Common myeloid progenitor, CD34-positive (primary cell): ENCODE measurements at places on chromosomes 7 and 10.
A peak's percentile ranks its signal among the peaks of the same experiment; 100 is the strongest.

DNA sequence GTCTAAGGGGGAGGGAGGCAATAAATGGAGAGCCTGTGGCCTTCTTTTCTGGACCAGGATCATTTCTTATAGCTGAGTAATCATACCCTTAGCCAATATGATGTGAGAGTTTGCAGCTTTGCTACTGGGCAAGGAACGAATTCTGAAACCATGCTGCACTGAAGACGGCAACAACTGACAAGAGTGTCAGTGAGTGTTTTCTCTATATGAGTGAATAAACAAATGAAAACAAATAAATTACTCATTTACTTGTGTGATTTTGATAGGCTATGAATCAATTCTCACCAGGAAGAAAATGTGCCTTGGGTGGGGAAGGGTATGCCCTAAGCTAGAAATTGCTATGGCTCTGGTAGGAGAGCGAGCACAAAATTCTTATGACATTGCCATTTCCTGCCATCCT is 79.4 kb upstream of the LRRN3 start:
- no peaks in the 10 kb centered on the region for H3K27me3 ChIP-seq
- no peaks in the 10 kb centered on the region for H3K4me1 ChIP-seq
- no peaks in the 10 kb centered on the region for H3K36me3 ChIP-seq
- no peak overlapping the region for H3K27ac ChIP-seq

- no peaks in the 10 kb centered on the region for H3K27me3 ChIP-seq
- H3K36me3 ChIP-seq, result no peaks in the 10 kb centered on the region
- no peak overlapping the region for H3K4me3 ChIP-seq
Measured at GRCh38 chr7:81684514-81685269, 85.2 kb downstream of the HGF start.

DNA sequence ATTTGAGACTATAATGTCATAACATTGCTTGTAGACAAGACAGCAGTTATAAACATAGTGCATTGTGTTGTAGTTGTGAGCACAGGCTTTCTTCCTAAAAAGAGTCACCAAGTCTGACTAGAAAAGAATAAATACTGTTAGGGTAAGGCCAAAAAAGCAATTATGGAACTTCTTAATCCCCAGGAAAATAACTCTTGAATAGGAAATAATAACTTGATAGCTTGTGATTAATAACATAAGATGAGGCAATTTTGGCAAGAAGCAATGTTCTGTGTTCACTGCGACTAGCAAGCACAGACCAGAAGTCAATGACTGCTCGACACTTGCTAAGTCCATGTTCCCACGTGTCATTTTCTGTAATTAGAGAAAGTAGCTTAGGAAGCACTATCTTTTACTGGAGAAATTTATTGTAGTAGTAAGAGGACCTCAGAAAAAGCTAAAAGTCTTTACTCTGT is 97.1 kb downstream of the AGMO start:
- H3K36me3 ChIP-seq, result no peaks in the 10 kb centered on the region
- H3K4me3 ChIP-seq, result no peak overlapping the region
- H3K27ac ChIP-seq, result no peak overlapping the region
- no peak for DNase-seq
- H3K27me3 ChIP-seq, result no peaks in the 10 kb centered on the region
- no peaks in the 10 kb centered on the region for H3K4me1 ChIP-seq

DNA sequence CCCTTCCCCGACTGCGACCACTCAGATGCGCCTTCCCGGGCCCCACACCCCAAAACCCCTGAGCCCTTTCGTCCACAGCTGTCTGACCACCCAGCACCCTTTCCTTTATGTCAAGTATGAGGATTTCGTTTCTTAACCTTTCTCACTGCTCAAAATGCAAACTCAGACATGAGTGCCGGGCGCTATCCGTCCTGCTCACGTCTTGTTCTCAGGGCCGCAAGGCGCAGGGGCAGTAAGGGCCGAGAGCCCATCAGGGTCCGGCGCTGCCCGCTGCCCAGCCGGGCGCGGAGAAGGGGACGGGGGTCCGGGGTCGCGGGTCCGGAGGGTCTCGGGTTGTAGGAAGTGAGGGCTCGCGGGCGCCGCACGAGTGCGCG is 670 bp upstream of the RBM33 start:
- H3K4me1 ChIP-seq, result peaks cover 7% of the 10 kb centered on the region
- peak overlapping the region; percentile 100 for H3K4me3 ChIP-seq
- DNase-seq, result no peak
- H3K27ac ChIP-seq, result peak overlapping the region; percentile 98
- peaks cover 48% of the 10 kb centered on the region for H3K36me3 ChIP-seq

- DNase-seq, result no peak
- no peaks in the 10 kb centered on the region for H3K27me3 ChIP-seq
- H3K4me1 ChIP-seq, result no peaks in the 10 kb centered on the region
Measured at GRCh38 chr10:17077346-17077781, 52.2 kb downstream of the CUBN start.

GRCh38 chr7:36852017-36852416 is 127.7 kb upstream of the AOAH start:
- H3K4me3 ChIP-seq, result no peak overlapping the region
- H3K27ac ChIP-seq, result no peak overlapping the region
- peaks cover 6% of the 10 kb centered on the region for H3K4me1 ChIP-seq
- DNase-seq, result peak; percentile 65

- H3K27ac ChIP-seq, result no peak overlapping the region
- H3K4me1 ChIP-seq, result peaks cover 7% of the 10 kb centered on the region
- H3K4me3 ChIP-seq, result no peak overlapping the region
- no peak for DNase-seq
Measured at GRCh38 chr10:61318429-61318828, 134.8 kb downstream of the TMEM26 start.

DNA sequence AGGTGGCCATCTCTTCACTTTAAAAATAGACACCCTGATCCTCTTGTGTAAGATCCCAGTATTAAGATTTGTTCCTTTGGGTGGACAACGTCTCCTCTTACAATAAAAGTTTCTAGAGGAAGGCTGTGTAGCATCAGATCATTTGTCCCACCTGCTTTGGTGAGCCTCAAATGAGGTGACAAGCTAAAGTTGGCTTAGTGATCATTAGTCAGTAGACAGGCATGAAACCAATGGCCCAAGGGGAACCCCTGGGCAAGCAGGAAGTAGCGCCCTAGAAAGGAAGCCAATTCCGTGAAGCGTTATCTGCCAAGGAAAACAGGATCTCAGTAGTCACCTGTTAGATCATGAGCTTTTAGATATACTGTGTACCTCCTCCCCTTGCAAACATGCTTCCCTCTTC is 66.8 kb downstream of the PCGF5 start:
- H3K4me1 ChIP-seq, result no peaks in the 10 kb centered on the region
- no peaks in the 10 kb centered on the region for H3K27me3 ChIP-seq
- no peak for DNase-seq
- H3K27ac ChIP-seq, result no peak overlapping the region
- no peak overlapping the region for H3K4me3 ChIP-seq

- H3K27me3 ChIP-seq, result no peaks in the 10 kb centered on the region
- H3K36me3 ChIP-seq, result peaks cover 7% of the 10 kb centered on the region
- H3K4me1 ChIP-seq, result peaks cover 12% of the 10 kb centered on the region
Measured at GRCh38 chr7:127671341-127671740, 19.3 kb downstream of the SND1 start.

DNA sequence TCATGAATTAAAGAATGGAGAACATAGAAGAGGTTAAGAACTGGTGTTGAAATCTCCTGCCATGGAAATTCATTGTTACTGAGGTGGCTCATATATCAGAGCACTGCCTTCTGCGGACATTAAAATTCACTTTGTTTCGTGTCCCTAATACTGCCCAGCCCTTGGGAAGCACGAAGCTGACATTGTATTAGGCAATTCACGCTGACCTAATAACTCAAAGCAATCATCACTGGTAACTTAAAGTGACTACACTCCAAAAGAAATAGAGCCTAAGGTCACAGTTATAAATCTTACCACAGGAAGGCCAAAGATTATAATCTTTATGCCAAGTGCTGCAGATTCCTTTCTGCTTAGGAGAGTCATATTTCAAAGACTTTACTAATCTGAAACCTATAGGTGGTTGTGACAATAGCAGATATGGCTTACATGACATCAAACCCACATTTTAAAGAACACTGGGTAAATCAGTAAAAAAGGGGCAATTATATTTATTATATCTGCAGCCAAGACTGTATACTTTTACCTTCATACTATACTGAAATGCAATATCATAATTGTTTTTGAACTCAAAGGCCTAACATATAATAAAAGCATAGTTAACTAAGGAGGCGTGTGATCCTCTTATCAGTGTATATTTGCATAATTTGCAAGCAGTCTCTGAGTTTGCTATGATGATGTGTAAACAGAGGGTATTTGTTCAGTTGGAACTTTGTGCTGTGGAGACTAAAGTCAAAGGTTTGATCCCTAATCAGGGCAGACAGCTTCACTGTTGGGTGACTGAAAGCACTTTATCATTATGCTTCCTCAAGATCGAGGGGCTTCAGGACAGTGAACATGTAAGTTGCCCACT is 51.9 kb upstream of the CAPZA2 start:
- H3K27me3 ChIP-seq, result no peaks in the 10 kb centered on the region
- DNase-seq, result peak; percentile 14
- no peaks in the 10 kb centered on the region for H3K36me3 ChIP-seq

DNA sequence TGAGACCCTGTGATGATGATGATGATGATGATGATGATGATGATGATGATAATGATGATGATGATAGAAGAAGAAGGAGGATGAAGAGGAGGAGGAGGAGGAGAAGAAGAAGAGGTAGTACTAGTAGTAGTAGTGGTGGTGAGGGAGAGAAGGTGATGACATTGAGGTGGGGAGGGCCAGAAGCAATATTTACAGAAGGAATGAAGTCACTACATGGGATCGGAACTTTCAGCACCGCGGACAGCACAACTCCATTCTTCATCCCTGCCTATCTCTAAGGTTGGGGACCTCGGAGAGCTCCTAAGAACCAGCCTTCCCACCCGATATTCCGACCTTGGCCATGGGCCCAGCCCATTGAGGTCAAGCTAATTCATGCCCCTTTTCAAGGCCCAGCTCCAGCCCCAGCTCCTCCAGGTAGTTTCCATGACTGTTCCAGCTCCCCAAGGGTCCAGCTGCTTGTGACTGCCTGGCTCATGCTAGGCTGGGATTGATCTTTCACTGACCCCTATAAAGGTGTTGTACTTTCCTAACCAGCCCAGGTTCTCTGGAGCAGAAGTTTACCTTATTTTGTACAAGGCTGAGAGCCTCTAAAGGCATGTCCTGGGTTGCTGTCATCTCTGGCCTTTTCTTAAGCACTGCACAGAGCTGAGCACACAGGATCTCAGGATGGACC is 10.3 kb downstream of the CRHR2 start:
- H3K27me3 ChIP-seq, result peaks cover 12% of the 10 kb centered on the region
- no peak overlapping the region for H3K27ac ChIP-seq
- H3K4me3 ChIP-seq, result no peak overlapping the region
- DNase-seq, result peak; percentile 47

DNA sequence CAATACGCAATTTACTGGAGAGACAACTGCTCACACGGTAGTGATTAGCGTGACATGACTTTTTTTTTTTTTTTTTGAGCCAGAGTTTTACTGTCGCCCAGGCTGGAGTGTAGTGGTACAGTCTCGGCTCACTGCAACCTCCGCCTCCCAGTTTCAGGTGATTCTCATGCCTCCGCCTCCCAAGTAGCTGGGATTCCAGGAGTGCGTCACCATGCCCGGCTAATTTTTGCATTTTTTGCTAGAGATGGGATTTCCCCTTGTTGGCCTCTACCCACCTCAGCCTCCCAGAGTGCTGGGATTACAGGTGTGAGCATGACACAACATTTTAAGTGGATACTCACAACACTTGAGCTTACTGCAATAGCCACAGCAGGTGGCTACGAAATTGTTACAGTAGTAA is 11.9 kb downstream of the ARL4A start:
- no peak overlapping the region for H3K27ac ChIP-seq
- no peak overlapping the region for H3K4me3 ChIP-seq
- DNase-seq, result no peak
- no peaks in the 10 kb centered on the region for H3K27me3 ChIP-seq
- H3K4me1 ChIP-seq, result no peaks in the 10 kb centered on the region

GRCh38 chr7:596819-597182 is 77.2 kb upstream of the PDGFA start:
- no peak overlapping the region for H3K27ac ChIP-seq
- peaks cover 9% of the 10 kb centered on the region for H3K36me3 ChIP-seq
- H3K4me1 ChIP-seq, result no peaks in the 10 kb centered on the region

DNA sequence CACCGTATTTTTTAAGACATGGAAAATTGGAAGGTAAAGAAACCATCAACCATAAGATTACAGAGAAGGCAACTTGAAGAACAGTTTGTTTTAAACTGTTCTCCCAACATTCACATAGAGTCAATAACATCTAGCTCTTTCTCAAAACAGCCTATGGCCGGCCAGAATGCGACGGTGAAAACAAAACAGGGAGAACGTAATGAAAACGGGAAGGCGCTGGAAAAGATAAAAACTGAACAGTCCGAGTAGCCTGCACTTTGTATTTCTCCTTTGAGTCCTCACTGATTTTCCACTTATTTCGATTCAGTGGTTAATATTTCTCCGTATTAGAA is 637 bp downstream of the MICU1 start:
- peak overlapping the region; percentile 52 for H3K27ac ChIP-seq
- H3K27me3 ChIP-seq, result no peaks in the 10 kb centered on the region
- peak; percentile 23 for DNase-seq
- peaks cover 7% of the 10 kb centered on the region for H3K4me1 ChIP-seq
- peak overlapping the region; percentile 100 for H3K4me3 ChIP-seq

- H3K27ac ChIP-seq, result peak within 1 kb of the TSS; percentile 92
- H3K27me3 ChIP-seq, result no peaks in the 10 kb centered on the region
- DNase-seq, result peak; percentile 98
- H3K4me1 ChIP-seq, result peaks cover 33% of the 10 kb centered on the region
- peaks cover 20% of the 10 kb centered on the region for H3K36me3 ChIP-seq
- H3K4me3 ChIP-seq, result peak within 1 kb of the TSS; percentile 85
Measured at GRCh38 chr7:42931834-42932651, at the start of the genes MRPL32 and PSMA2. Gene MRPL32, plus strand, starts transcription at chr7:42932376. Its CDS starts 11 bp downstream, at chr7:42932387. Gene PSMA2, minus strand, starts transcription at chr7:42932174. Its CDS starts 16 bp downstream, at chr7:42932158.

GRCh38 chr10:58585435-58585834 is 72.8 kb downstream of the BICC1 start:
- H3K27me3 ChIP-seq, result no peaks in the 10 kb centered on the region
- H3K27ac ChIP-seq, result no peak overlapping the region
- peaks cover 13% of the 10 kb centered on the region for H3K4me1 ChIP-seq
- no peak for DNase-seq
- H3K4me3 ChIP-seq, result no peak overlapping the region
- no peaks in the 10 kb centered on the region for H3K36me3 ChIP-seq

DNA sequence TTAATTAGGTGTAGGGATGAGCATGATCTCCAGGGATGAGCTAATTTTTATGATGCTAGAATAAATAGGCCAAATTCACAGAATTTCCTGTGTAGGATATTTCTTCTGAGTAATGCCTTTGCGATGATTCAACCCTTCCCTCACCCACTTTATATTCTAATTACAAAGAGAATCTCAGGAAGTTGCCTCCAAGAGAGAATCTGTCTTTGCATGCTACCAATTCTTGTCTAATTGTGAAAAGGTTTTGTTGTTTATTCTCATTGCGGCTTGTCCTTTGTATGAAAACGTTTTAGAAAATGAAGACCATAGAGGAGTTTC is 6.3 kb downstream of the C7orf57 start:
- DNase-seq, result no peak
- peaks cover 12% of the 10 kb centered on the region for H3K27me3 ChIP-seq
- no peak overlapping the region for H3K27ac ChIP-seq
- H3K4me1 ChIP-seq, result peaks cover 3% of the 10 kb centered on the region
- no peaks in the 10 kb centered on the region for H3K36me3 ChIP-seq
